ENCODE measurements at places on chromosomes 2 and 18. TPM values are rescaled to one million over a fixed set of nuclear protein-coding genes. Genes with fewer than 3 reads are reported as not detected.

DNA sequence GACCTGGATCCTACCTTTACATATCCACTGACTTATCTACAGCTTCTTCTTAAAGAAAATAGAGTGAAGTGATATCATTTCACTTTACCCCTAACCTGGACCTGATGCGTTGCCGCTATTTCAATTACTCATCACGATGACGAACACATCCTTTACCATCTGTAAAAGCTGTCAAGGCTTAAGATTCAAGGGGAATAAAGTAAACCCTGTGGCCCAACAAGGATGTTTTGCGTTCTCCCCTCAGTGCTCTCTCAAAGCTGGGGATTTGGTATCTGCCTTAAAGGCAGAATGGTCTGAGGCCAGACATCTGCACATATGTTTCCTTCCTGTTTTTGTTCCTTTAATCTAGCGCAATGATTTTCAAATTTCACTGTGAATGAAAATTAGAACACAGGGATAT, 100.1 kb upstream of the KLF7 start:
- DNase-seq: no peak

GRCh38 chr18:69205925-69206324, 194.8 kb upstream of the DOK6 start:
- no peak for DNase-seq

DNA sequence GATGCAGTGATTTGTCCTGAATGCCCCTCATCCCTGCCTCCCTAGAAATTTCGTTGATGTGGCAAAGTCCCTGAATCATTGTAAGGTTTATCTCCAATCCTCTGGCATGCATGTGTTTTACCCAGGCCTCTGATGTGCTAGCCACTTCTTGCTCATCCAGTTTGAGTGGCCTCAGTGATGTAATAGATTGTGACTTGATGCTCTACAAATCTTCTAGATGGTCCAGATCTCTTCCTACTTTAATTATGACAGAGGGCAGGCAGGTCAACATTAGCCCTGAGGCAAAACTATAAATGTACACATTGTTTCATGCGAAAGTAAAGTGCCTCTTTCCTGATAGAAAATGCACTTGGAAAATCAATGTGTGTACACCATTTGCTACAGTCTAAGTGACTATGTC, 54.5 kb downstream of the LONRF2 start:
- DNase-seq: no peak

DNA sequence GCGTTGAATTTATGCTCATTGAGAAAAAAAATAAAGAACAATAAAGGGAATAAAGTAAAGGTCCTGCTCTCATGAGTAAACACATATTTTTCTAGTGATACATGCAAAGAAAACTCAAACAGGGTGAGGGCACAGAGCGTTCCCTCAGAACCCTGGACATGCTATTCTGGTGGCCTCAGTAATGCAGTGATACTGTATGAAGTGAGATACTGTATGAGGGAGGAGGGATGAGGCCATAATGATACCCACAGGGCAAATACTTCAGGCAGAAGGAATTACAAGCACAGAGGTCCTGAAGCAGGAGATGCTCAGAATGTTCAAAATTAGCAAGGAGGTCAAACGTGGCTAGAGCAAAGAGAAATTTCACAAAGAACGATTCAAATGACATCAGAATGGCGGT, 28.4 kb upstream of the RNU4ATAC start:
- peak; percentile 19 for DNase-seq

DNA sequence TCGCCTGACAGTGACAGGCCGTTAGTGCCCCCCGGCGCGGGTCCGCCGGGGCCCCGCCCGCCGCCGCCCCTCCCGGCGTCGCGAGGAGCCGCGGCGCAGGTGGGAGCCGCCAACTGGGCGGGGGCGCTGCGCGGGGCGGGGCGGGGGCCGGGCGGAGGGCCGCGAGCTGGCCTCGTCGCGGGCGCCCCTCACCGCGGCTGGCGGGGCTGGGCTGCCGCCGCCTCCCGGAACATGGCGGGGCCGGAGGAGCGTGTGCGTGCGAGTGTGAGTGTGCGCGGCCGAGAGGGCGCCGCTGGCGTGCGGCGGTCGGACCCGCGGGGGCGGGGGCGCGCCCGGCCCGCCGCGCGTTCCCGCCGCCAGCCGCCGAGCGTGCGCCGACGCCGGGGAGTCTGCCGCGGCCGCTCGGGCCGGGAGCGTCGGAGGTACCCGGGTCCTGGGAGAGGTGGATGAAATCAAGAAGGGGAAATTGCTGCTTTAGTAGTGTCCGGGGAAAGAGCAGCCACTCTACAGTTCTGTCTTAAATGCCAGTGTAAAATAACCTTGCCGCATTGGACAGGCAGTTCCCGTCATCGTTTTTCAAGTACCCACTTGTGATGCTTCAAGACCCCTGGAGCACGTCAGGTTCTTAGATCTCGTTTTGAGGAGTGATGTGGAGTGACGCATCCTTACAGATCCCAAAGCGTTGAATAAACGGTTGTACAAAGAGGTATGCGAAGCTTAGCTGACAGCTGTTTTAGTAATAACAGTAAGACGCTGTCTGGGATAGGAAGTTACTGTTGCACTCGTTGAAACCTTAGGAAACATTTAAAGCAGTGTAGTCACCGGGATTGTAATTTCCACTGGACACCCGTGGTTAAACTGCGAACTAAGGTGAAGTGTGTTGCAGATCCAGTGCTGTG, 836 bp downstream of the ANKRD12 start:
- peak; percentile 74 for DNase-seq

DNA sequence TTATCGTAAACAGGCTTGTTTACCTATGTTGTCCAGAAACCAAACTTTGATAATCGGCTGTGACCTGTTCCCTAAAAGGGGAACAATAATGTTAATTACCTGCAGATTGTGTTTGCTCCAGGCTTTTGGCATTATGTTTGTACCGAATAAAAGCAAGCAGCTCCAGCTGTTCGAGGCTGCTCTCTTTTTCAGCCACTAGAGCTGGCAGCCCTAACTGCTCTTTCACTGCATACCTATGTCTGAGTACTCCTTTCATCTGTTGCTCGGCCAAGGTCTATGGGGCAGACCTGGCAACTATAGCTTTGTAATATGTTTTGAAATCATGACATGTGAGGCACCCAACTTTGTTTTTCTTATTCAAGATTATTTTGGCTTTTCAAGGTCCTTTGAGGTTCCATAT, 77.8 kb upstream of the EHBP1 start:
- DNase-seq: no peak

DNA sequence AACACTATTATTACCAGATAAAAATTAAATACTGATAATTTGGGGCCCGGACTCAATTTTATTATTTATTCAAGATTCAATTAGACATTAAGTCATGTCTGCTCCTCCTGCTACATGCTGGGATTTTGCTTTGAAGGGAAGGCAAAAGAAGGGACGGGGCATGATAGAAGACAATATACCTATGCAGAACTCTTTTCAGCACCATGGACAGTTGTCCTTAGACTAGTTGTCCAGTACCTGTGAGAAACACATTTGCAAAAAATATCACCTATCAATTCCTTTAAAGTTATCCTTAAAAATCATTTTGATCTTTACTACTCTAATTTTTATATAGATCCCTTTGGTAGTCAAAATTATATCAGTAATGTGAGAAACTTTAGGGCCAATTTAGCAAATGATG, 100.2 kb upstream of the SULT1C3 start:
- no peak for DNase-seq

DNA sequence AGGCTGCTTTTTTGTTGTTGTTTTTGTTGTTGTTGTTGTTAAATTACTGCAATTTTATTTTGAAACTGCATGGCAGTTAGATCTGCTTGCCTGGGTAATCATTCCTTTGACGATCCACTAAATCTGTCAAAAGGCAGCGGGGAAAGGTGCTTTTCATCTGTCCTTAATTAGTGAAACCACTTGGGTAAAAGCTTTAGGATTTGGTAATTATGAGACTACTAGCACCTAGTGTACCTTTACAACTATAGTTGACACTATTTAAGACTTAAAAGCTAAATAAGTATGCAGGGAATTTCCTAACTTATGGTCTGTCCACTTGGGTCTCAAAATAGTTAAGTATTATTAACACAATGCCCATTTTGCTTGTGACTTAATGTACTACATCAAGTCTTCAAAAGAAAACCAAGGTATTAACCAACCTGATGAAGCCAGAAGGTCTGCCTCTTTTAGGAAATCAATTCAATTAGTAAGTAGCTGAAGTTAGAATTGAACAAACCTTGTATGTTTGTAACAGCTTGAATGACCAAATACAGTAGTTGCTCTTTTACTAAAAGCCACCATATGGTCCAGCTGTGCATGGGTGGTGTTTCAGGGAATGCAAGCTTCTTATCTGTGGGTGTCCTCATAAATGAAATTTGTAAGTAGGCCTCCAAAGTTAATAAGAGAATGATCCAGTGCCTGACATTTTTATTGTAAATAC, 44.8 kb downstream of the NAB1 start:
- DNase-seq: no peak

UBR3 gene
- total RNA-seq: 24.5 TPM

FLACC1 gene
- 0.26 TPM for total RNA-seq

SP140 gene
- 0.56 TPM for total RNA-seq

TNS1 gene
- 17.6 TPM for total RNA-seq

ZC3H8 gene
- total RNA-seq: 9.0 TPM
